ENCODE measurements at places on chromosomes 2 and 18. TPM values are rescaled to one million over a fixed set of nuclear protein-coding genes. Genes with fewer than 3 reads are reported as not detected.

SPDYA gene
- total RNA-seq = 0.24 TPM

AKAIN1 gene
- total RNA-seq = not detected

FMNL2 gene
- 30.8 TPM for total RNA-seq

KLHL14 gene
- not detected for total RNA-seq

GTF2A1L gene
- total RNA-seq = not detected

GPBAR1 gene
- 0.15 TPM for total RNA-seq

KCNE4 gene
- total RNA-seq = 0.93 TPM

MAPK4 gene
- total RNA-seq = 0.16 TPM

DNER gene
- total RNA-seq = 8.5 TPM

PCARE gene
- not detected for total RNA-seq

GPR55 gene
- not detected for total RNA-seq

CLASP1 gene
- 12.2 TPM for total RNA-seq

ELOA2 gene
- not detected for total RNA-seq
